ENCODE measurements at places on chromosomes 7 and 10. TPM values are rescaled to one million over a fixed set of nuclear protein-coding genes. Genes with fewer than 3 reads are reported as not detected.

Gene DYDC2
- total RNA-seq = not detected

Gene AMPH
- total RNA-seq = not detected

Gene BTRC
- 4.4 TPM for total RNA-seq

Gene GGCT
- 64.1 TPM for total RNA-seq

Gene COL1A2
- total RNA-seq = not detected

Gene OR2A25
- total RNA-seq = not detected

Gene SPDYE16
- not detected for total RNA-seq

Gene RSPH10B
- total RNA-seq = not detected

Gene EMX2
- not detected for total RNA-seq

Gene GRID1
- total RNA-seq = not detected

Gene HMX3
- not detected for total RNA-seq

Gene SPDYE2B
- not detected for total RNA-seq

Gene TAS2R41
- total RNA-seq = not detected

Gene WDR11
- 29.3 TPM for total RNA-seq

Gene SPDYE1
- not detected for total RNA-seq

Gene TLL2
- total RNA-seq = 0.18 TPM

Gene NPSR1
- not detected for total RNA-seq

Gene VWC2
- not detected for total RNA-seq

Gene AKR1C4
- not detected for total RNA-seq

Gene JCAD
- 7.8 TPM for total RNA-seq

Gene SP8
- not detected for total RNA-seq

Gene GPR15LG
- not detected for total RNA-seq

Gene KLF14
- not detected for total RNA-seq

Gene TEX36
- total RNA-seq = not detected

Gene PLCE1
- total RNA-seq = 11.4 TPM

Gene ADGRA1
- total RNA-seq = not detected

Gene PRPS1L1
- not detected for total RNA-seq

Gene SFTPA1
- total RNA-seq = not detected

Gene FAM25C
- total RNA-seq = not detected

Gene PDE6C
- not detected for total RNA-seq

Gene C7orf57
- total RNA-seq = not detected

Gene CCDC3
- not detected for total RNA-seq

Gene ZNF746
- total RNA-seq = 19.6 TPM

Gene ACADSB
- 2.8 TPM for total RNA-seq

Gene CCNY
- 145 TPM for total RNA-seq

Gene HHEX
- 3.2 TPM for total RNA-seq

Gene FGF8
- not detected for total RNA-seq

Gene COPS6
- 110 TPM for total RNA-seq

Gene SRI
- 94.0 TPM for total RNA-seq

Gene ERVW-1
- total RNA-seq = not detected

Gene CYP3A4
- not detected for total RNA-seq

Gene HOXA7
- 2.6 TPM for total RNA-seq

Gene CUZD1
- 0.40 TPM for total RNA-seq

Gene CRYGN
- total RNA-seq = not detected

Gene UFSP1
- total RNA-seq = 10.5 TPM

Gene FEZF1
- not detected for total RNA-seq
